Esophagus squamous epithelium (tissue), 5 donors: ENCODE measurements at places on chromosomes 11 and 22.

GRCh38 chr22:20424568-20424931 lies 13.1 kb downstream of the SCARF2 start:
- DNase-seq = no peak

DNA sequence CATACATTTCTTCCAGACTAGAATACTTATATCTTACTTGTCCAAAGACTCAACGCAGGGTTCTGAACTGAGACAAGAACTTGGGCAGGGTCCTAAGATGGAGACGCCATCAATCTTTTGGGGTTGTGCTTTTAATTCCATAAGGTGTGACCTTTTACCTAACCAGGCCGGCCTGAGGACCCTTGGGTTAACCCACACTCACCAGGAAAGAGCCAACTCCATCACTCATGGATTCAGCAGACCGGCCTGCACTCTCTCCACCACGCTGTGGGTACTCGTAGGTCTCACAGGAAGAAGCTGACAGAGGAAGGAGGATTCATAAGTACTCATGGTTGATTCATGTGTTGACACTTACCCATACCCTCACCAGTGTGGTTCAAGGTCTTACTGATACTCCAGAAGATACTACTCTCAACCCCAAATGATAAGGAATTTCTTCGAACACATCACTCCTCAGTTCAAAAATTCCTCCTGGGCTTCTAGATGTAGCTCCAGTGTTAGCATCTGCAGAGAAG lies 36.2 kb downstream of the USP35 start:
- DNase-seq = no peak

GRCh38 chr11:35873721-35874120 lies 70.1 kb upstream of the LDLRAD3 start:
- no peak for DNase-seq

DNA sequence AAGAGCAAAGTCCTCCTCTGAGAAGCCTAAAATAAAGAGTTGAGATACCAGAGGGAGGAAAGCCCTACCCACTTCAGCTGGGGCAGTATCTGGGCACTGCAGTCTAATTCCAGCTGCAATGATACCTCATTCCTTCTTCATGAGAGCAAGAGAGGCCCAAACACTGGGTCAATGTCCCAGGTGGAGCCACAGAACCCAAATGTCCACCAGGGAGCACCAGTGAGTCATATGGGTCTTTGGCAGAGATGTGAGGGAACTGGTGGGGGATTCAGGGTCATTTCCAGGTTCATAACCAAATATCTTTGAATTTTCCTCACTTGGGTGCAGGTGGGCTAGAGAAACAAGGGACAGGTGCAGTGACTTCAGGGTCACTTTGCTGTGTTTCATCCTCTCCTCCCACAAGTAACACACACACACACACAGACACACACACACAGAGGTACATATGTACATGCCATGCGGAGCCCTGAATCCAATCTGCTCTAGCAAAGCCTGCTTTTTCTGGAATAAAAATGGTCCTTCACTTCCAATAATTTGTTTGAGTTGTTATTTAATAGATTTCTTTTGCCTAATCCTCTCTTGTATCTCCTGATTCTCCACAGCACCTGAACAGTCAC lies 585.4 kb downstream of the SOX6 start:
- DNase-seq = no peak

GRCh38 chr11:132058211-132058772 lies 687.9 kb downstream of the NTM start:
- DNase-seq = no peak

DNA sequence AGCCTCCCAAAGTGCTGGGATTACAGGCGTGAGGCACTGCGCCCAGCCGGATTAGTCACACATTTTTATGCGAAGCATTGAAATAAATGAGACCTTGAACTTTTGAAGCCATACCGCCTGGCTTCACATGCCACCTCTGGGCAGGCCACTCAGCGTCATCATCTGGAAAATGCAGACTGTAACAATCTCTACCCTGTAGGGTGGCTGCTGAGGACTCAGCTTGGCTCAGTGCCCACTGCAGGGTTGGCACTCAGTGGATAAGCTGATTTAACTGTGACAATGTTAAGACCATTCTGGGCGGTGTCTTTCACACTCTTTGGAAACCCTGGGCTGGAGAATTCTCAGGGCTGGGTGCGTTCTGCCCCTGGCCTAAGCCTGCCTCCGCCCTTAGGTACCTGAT lies 8.5 kb downstream of the SH3BP1 start:
- DNase-seq = no peak

- no peak for DNase-seq
These were observed 84.8 kb downstream of the KCNQ1 start for GRCh38 chr11:2529636-2530035.
